Liver (tissue), 10 donors: ENCODE measurements at places on chromosomes 4 and X. TPM values are rescaled to one million over a fixed set of nuclear protein-coding genes. Genes with fewer than 3 reads are reported as not detected.

SYP gene
- 0.67 TPM for total RNA-seq

DLG3 gene
- 6.5 TPM for total RNA-seq

ADH6 gene
- total RNA-seq: 115 TPM

CCDC149 gene
- 1.4 TPM for total RNA-seq

PLP2 gene
- 6.7 TPM for total RNA-seq

PNCK gene
- 0.17 TPM for total RNA-seq

DDX53 gene
- not detected for total RNA-seq

LEF1 gene
- total RNA-seq: 0.59 TPM

CXCR3 gene
- total RNA-seq: 0.25 TPM

ARHGAP6 gene
- total RNA-seq: 0.84 TPM

WDR45 gene
- 28.0 TPM for total RNA-seq

FGA gene
- 12,179 TPM for total RNA-seq

CLGN gene
- total RNA-seq: 3.7 TPM

HTATSF1 gene
- total RNA-seq: 14.9 TPM

GPRASP1 gene
- 3.2 TPM for total RNA-seq

UGT2B17 gene
- total RNA-seq: not detected

DNA sequence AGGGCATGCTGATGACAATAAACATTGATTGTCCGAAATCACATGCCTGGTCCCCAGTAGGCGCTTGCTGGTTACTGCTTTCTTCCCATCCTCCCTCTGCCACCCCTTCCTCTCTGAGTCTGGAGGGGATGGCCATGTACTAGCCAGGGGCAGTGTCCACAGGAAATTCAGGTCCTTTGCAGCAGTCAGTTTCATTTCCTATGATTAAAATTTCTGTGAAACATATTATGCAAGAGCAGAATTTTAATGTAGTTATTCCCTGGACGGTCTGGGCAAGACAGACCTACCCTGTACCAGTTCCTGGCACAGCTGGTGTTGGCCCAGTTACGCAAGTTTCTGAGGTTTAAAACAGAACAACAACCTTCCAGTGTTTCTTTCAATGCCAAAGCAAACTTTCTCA lies 28.2 kb upstream of the TLR2 start:
- H3K27ac ChIP-seq: peak overlapping the region; percentile 29
- H3K4me1 ChIP-seq: peaks cover 4% of the 10 kb centered on the region
- H3K4me3 ChIP-seq: no peak overlapping the region
- no peak for DNase-seq
- H3K36me3 ChIP-seq: no peaks in the 10 kb centered on the region

DNA sequence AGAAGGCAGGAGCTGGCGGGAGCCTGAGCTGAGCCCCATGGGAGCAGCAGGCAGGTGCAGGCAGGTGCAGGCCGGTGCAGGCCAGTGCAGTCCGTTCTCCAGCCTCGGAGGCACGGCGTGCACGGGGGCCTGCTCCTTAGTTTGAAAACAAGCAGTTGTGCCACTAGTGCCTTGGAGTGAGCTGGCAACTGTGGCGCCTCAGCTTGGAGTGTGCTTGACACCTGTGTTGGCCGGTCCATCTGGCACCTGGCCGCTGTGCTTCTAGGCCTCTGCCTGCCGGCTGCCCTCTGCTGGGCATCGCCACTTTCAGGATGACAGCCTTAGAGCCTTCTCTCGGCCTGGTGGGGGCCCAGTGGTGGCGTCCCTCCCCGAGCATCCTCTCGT lies 47.9 kb downstream of the RGS12 start:
- no peaks in the 10 kb centered on the region for H3K27me3 ChIP-seq
- H3K4me3 ChIP-seq: no peak overlapping the region
- peaks cover 1% of the 10 kb centered on the region for H3K36me3 ChIP-seq

DNA sequence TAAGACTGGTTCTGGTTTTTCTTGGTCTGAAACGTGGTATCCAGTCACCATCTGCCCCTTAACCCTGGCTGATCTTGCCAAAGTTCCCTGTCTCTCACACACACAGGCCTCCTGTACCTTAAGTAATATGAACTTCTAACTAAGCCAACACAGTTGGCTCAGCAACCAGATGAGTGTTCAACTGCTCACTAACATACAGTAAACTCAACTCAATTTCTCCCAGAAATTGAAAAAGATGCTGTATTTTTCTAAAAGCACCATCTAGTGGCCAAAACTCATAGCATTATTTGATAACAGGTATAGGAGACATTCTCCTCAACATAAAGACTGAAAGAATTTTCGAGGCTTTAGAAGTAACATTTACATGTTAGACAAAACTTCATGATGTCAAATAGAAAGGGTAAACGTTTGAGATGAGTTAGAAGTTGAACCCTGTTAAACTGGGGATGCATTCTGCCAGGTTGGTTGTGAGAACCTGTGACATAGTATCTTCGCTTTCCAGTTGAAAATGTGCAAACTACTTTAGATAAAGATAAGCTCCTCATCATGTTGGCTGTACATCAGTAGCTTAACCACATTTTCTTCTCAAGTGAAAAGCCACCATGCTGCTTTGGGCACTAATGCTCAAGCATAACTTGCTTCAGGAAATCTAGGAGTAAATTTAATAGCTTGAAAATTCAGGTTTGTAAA lies 31.2 kb downstream of the CCNI start:
- peaks cover 18% of the 10 kb centered on the region for H3K4me1 ChIP-seq
- no peak for DNase-seq
- peak overlapping the region; percentile 4 for H3K27ac ChIP-seq
- H3K36me3 ChIP-seq: peaks cover 3% of the 10 kb centered on the region
- H3K4me3 ChIP-seq: no peak overlapping the region
- no peaks in the 10 kb centered on the region for H3K27me3 ChIP-seq

DNA sequence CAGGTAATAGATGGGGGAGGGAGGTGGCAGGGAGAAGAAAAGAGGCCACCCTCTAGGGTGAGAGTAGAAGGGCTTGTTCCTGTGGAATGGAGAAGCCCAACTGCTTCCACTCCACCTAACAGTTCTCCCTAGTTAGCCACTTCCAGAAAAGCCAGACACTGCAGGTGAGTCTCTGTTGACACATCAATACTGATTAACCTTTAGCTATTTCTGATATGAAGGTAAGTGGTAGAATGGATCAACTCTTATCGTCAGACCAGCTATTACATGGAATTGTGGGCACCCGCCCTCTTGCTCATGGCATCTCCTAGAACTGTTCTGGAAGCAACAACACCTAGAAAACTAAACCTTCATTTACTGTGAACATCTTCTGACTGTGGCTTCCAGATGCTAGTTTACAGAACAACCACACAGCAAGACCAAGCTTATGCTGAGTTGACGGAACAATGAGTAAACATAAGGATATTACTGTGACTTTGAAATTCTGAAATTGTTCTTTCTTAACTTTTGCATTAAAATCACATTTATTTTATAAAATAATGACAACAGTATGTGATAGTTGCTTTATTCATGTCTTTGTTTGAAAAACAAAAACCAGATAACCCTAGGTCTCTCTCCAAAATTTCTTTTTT lies 44.7 kb downstream of the ANXA3 start:
- H3K27ac ChIP-seq: no peak overlapping the region
- no peak overlapping the region for H3K4me3 ChIP-seq
- DNase-seq: no peak

GRCh38 chrX:65866146-65866545 lies 173.7 kb downstream of the VSIG4 start:
- no peaks in the 10 kb centered on the region for H3K27me3 ChIP-seq
- no peak overlapping the region for H3K27ac ChIP-seq
- no peak overlapping the region for H3K4me3 ChIP-seq
- H3K4me1 ChIP-seq: no peaks in the 10 kb centered on the region

DNA sequence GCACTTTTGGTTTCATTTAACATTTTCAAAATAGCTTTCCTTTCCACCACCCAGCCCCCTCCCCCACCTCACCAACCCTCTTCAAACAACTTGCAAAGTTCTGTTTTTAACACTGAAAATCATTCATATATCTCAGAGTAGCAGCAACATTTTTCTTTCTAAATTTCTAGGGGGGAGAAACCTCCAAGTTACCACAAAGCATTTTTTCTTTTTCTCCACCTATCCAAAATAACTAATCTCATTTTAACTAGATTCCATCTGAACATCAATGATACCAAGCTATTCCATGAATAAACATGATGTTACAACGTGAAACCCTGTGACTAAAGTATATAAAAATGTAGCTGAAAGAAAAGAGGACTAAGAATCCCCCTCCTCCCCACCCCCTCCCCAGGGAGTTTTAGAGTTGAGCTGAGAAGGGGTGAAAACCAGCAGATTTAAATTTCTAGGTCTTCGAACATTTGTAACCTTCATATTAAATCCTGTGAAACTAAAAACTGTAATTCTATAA lies 5.2 kb downstream of the LDB2 start:
- no peak overlapping the region for H3K4me3 ChIP-seq
- DNase-seq: no peak
- H3K4me1 ChIP-seq: no peaks in the 10 kb centered on the region
- no peaks in the 10 kb centered on the region for H3K27me3 ChIP-seq
- H3K27ac ChIP-seq: peak overlapping the region; percentile 46

- no peak overlapping the region for H3K4me3 ChIP-seq
- H3K27me3 ChIP-seq: no peaks in the 10 kb centered on the region
- no peaks in the 10 kb centered on the region for H3K36me3 ChIP-seq
- no peak for DNase-seq
Observed at GRCh38 chr4:162938738-162939485, 227.8 kb downstream of the NAF1 start.

GRCh38 chr4:176902710-176903323 lies 110.1 kb upstream of the VEGFC start:
- no peak for DNase-seq
- no peaks in the 10 kb centered on the region for H3K36me3 ChIP-seq
- H3K27me3 ChIP-seq: no peaks in the 10 kb centered on the region

DNA sequence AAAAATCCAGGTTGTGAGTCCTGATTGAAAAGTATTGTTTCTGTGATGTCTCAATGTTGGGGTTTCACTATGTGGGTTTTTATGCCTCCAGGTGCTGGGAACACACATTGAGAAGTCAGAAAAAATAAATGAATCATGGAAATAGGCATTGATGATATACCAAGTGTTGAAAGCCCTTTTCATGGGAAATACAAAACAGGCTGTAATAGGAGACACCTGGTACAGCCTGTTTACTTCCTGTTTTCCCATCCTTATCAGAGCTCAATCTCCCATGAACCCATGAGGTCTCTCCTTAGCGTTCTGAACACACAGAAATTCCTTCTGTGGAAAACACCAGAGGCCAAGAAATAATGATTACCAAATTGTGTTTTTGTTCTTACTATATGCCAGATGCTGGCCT lies 106.3 kb upstream of the BOD1L1 start:
- H3K27me3 ChIP-seq: no peaks in the 10 kb centered on the region
- H3K27ac ChIP-seq: no peak overlapping the region
- H3K36me3 ChIP-seq: no peaks in the 10 kb centered on the region

- no peaks in the 10 kb centered on the region for H3K36me3 ChIP-seq
- H3K4me3 ChIP-seq: no peak overlapping the region
- DNase-seq: no peak
- H3K27ac ChIP-seq: no peak overlapping the region
- no peaks in the 10 kb centered on the region for H3K4me1 ChIP-seq
Observed at GRCh38 chr4:189096108-189096507, 844.6 kb upstream of the FRG1 start.

GRCh38 chrX:24494647-24495075 lies 29.6 kb downstream of the PDK3 start:
- H3K36me3 ChIP-seq: no peaks in the 10 kb centered on the region
- H3K4me1 ChIP-seq: peaks cover 7% of the 10 kb centered on the region
- H3K27ac ChIP-seq: peak overlapping the region; percentile 93
- no peaks in the 10 kb centered on the region for H3K27me3 ChIP-seq
- DNase-seq: no peak

GRCh38 chrX:77742788-77743476 lies 43.1 kb downstream of the ATRX start:
- H3K27ac ChIP-seq: no peak overlapping the region
- H3K36me3 ChIP-seq: no peaks in the 10 kb centered on the region
- H3K4me1 ChIP-seq: no peaks in the 10 kb centered on the region

GRCh38 chrX:49947781-49948180 lies 25.4 kb downstream of the CLCN5 start:
- no peak overlapping the region for H3K4me3 ChIP-seq
- no peaks in the 10 kb centered on the region for H3K27me3 ChIP-seq
- H3K36me3 ChIP-seq: no peaks in the 10 kb centered on the region
- DNase-seq: no peak
- H3K4me1 ChIP-seq: no peaks in the 10 kb centered on the region
- no peak overlapping the region for H3K27ac ChIP-seq

GRCh38 chr4:153969542-153969941 lies 180.7 kb upstream of the SFRP2 start:
- H3K36me3 ChIP-seq: no peaks in the 10 kb centered on the region
- no peak overlapping the region for H3K4me3 ChIP-seq
- H3K4me1 ChIP-seq: peaks cover 3% of the 10 kb centered on the region
- no peak overlapping the region for H3K27ac ChIP-seq

DNA sequence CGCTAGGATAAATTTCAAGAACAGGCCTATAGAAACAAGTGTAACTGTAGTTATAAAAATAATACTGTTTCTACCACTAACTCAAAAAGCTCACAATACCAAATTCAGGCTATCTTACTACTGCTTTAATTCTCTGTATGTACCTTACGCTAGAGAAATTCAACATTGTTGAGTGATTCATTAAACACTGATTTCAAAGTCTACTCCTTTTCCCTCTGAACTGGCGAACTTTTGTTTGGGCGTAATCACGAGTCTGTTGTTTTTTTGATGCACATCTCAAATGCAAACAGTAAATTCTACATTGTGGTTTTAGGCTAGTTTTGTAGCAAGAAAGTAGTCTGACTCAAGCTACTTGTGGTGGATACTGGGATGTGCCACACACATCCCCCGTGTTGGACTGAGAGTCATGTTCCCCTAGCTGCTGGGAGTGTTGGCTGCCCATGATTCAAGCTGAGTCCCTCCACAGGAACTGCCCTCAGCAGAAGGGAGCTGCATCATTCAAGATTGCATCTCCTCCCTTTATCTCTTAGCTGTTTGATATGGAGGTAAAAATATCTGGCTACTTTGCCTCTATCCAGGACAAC lies 406.1 kb downstream of the RAPGEF2 start:
- H3K27ac ChIP-seq: no peak overlapping the region
- H3K4me3 ChIP-seq: no peak overlapping the region
- peaks cover 14% of the 10 kb centered on the region for H3K4me1 ChIP-seq
- no peaks in the 10 kb centered on the region for H3K27me3 ChIP-seq

- H3K27me3 ChIP-seq: no peaks in the 10 kb centered on the region
- DNase-seq: no peak
- no peaks in the 10 kb centered on the region for H3K4me1 ChIP-seq
- no peak overlapping the region for H3K27ac ChIP-seq
- H3K4me3 ChIP-seq: no peak overlapping the region
Observed at GRCh38 chrX:30607155-30607554, 29.6 kb upstream of the TASL start.
